ENCODE measurements at places on chromosomes 5 and 9.

DNA sequence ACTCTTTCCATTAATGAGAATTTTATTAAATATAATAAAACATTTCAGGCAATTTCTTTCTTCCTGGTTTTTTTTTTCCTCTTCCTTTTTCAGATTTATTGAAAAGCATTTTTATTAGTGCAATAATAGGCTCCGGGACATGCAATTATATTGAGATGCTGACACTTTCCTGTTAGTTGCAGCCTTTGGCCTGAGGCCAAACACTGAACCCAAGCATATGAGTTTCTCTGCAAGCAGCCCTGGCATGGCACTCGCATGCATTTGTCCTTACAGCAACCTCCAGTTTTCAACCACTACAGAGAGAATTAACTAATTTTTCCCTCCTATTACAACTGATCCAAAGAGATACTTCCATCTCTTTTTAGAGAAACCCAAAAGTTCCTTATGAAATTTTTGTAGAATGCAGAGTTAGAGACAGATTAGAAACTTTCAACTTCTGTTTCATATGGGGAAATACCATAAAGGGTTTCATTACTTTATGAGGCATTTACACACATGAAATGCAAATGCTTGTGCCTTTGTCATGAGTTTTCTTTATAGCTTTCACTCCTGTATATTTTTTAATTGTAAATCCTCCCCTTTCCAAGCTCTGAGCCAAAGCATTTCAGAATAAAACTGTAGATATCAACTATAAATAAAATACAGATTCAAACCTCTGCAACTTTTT, 183.0 kb downstream of the CETN3 start:
- no peak for DNase-seq

DNA sequence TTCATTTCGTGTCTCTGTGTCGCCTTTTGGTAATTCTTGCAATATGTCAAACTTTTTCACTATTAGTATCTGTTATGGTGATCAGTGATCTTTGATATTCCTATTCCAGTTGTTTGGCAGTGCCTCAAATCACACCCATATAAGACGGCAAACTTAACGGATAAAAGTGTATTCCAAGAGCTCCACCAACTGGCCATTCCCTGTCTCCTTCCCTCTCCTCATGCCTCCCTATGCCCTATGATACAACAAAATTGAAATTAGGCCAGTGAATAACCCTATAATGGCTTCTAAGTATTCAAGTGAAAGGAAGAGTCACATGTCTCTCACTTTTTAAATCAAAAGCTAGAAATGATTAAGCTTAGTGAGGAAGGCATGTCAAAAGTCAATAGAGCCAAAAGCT, 74.8 kb downstream of the CDK5RAP2 start:
- DNase-seq, result no peak

DNA sequence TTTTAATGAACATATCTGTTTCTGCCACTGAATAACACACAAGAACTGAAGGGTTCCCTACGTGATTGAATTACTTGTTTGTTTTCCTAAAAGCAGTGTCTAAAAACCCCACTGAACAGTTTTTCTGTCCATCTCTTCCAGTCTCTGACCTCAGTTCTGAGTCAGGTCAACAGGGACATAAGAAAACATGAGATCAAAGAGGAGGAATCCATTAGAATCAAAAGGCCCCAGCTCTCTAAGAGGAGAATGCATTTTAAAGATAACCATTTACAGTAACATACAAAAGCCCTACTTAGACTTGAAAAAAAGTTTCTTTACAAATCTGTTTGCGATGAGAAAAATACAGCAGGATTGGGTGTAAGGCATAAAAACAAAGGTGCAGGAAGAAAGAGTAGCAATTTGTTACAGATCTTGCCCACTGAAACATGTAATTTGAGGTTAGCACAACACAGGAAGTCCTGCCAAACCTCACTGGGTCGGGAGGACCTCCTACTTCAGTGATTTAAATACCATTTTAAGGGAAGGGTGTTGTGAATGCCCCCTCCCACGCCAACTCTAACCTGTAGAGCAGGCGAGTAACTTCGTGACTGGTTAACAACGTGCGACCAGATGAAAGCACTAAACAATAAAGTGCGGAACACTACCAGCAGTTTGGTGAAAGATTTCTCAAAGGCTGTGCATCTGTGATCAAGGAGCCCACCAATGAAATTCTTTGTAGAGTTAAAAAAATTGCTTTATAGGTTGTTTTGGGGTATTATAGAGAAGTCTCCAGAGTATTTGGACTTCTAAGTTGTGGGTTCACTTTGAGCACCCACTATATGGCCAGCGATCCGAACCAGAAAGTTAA, 1.3 kb downstream of the QSOX2 start:
- peak; percentile 69 for DNase-seq

DNA sequence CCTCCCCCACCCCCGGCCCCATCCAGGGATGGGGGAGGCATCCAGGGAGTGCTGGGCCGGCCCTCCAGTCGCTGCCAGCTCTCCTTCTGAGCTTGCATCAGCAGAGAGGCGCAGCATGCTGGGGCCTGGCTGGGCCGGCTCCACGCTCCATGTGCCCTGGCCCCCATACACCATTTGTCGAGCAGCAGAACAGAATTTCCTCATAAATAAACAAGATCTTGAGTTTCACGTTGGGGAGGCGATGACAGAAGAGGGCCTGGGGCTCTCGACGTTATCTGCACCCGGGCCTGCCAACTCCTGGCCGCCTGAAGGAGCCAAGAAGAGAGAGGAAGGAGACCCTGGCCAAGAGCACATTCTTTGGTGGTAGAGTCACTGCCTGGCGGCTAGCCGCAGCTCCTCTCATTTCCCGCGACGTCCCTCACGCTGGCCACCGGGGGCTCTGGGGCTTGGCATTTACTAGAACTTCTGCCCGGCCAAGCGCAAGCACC, 177.0 kb downstream of the FGF18 start:
- DNase-seq, result no peak

DNA sequence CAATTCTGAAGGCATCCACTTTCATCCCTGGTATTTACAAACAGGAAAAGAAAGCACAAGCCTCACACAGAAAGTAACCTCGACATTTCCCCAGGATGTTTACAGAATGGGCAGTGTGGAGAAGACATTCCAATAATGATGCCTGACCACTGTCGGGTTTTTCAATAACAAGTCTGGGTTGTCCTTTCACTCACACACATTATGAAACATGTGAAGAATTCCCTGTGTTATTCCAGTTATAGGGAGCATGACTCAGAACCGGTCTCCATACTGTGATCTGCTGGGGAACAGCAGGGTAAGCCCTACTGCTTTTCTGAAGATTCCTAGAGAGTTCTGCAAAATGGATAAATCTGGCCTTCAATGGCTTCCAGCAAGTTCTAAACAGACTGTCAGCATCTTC, 155.3 kb downstream of the ADAMTS12 start:
- DNase-seq, result no peak

- DNase-seq, result no peak
Observed at GRCh38 chr5:153998010-153998409, 40.7 kb downstream of the FAM114A2 start.

DNA sequence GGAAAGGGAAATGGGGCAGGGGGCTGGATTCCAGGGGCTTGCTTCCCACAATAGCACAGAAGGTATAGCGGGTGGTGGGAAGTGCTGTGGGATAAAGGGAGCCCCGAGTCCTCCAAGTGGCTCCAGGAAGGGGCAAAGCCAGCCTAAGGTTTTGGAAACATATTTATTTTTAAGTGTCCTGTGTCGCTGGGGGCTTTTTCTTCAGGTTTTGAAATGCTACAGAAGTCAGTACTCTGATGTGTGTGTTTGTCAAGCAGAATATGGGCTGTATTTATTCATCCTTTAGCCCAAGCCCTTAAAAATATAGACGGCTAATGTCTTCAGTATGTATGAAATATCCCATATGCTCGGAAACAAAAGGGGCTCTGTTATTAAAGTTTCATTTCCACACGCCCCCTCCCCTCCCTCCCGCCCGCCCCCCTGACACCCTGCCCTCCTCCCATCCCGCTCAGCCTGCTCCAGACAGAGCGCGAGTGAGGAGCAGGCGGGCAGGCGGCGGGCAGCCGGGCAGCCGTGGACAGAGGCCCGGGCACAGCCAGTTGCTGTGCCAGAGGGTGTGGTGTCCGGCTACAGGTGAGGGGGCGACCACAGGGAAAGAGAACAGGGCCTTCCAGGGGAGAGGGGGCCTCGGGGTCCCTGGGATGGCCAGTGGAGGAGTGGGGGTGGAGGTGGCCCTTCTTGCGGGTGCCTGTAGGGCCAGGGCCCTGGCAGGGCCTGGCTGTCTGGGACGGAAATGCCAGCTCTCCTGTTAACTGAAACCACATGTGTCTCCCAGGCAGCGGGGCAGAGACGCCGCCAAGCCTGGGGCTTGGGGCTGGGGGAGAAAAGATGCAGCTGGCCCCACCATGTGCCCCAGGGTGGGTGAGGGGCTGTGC, 39.6 kb upstream of the SYNPO start:
- no peak for DNase-seq

GRCh38 chr5:61207884-61208283, 45.6 kb upstream of the SMIM15 start:
- no peak for DNase-seq

- no peak for DNase-seq
Observed at GRCh38 chr5:72251386-72251785, 68.7 kb downstream of the MRPS27 start.

GRCh38 chr9:124014956-124015660, 3.5 kb downstream of the LHX2 start:
- no peak for DNase-seq

DNA sequence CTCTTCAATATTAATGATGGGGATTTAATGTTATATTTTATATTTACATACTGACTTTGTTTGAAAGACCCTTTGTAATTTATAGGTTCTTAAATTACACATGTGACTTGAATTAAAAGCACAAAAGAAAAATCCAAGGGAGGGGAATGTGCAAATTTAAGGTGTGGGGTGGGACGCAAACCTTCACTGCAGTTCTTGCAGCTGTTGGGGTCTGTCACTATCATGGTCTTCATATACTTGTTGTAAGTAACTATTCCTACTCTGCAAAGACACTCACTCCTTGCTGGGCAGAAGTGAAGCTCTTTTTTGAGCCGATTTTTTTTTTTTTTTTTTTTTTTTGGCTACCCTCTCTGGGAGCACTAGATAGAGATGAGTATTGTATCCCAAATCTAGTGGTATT, 505.3 kb downstream of the ARHGEF28 start:
- no peak for DNase-seq

- no peak for DNase-seq
Observed at GRCh38 chr9:4030751-4031150, 269.1 kb downstream of the GLIS3 start.

DNA sequence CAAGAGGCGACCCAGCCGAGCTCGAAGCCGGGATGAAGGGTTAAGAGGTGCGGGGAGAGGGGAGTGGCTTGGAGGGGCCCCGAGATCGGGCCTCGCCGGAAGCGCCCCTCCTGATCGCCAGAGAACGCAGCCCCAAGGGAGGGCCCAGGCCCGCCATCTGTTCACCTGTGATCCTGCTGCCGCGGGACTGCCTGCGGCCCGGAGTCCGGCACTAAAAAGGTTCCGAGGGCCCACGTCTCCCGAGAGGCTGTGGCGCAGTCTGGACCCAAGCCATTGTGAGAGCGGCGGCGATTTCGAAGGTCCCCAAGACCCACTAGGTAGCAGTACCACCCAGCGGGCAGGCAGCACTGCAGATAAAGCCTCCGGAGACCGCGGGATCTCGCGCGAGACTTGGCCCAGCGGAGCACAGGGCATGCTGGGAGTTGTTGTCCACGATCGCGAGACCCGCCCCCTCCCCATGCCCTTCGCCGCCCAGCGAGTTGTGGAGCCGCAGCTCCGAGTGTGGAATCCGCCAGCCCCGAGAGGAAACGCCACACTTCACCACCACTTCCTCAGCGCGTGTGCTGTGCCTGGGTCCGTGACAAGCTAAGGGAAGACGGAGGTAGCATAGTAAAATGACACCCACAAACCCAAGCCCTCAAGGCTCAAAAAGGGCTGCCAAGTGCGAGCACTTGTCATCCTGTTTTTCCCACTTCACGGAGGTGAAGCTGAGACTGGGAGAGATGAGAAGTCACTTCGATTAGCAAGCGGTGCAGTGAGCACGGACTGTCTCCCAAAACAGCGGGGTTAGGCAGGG, at the start of gene KIAA1191:
Gene KIAA1191 (minus strand): TSS at position 328 of the 796 bp plus-strand sequence. CDS start 2,256 bp downstream, outside the sequence.
- DNase-seq, result peak; percentile 95

GRCh38 chr5:71949772-71950171, 157.5 kb upstream of the MAP1B start:
- no peak for DNase-seq

- no peak for DNase-seq
Observed at GRCh38 chr5:167995844-167996425, 295.5 kb upstream of the WWC1 start.

DNA sequence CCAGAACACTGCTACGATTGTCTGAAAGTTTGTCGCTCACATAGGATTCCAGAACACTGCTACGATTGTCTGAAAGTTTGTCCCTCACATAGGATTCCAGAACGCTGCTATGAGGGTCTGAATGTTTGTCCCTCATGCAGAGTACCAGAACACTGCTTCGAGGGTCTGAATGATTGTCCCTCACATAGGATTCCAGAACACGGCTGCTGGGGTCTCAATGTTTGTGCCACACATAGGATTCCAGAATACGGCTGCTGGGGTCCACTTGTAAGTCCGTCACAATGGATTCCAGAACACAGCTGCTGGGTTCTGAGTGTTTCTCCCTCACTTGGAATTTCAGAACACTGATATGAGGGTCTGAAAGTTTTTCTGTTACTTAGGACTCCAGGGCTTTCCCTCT, 203.3 kb downstream of the FOXD4L6 start:
- DNase-seq, result no peak

- peak; percentile 48 for DNase-seq
Observed at GRCh38 chr9:93958819-93959682, 3.9 kb upstream of the BARX1 start.

- DNase-seq, result no peak
Observed at GRCh38 chr5:142748132-142748531, 22.0 kb upstream of the ARHGAP26 start.

- DNase-seq, result no peak
Observed at GRCh38 chr5:126311766-126312165, 111.4 kb upstream of the GRAMD2B start.

DNA sequence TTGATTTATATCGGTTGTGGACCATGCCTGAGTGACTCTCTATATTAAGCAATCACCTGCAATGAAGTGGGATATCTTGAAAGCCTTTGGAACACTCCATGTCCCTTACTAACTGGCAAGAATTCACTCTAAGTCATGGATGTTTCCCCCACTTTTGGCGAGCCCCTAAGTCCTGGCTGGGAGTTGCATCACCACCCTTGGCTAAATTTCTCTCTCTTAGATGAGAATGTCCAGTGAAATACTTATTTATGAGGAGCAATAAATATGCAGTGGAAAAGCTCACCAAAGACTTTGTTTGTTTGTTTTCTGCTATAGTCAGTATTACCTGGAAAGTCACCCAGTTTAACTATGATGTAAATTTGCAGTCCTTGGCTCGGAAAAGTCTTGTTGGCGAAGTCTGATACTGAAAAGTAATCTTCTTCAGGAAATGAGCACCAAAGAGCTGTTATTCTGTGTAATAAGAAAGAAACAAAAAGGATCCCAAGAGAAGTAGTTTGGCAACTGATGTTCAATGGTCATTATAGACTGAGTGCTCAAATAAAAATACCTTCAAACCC, 333.8 kb downstream of the DMRT2 start:
- DNase-seq, result no peak

- no peak for DNase-seq
Observed at GRCh38 chr5:7078901-7079300, 317.0 kb upstream of the ADCY2 start.

- no peak for DNase-seq
Observed at GRCh38 chr5:38883842-38884241, 38.0 kb downstream of the OSMR start.

- no peak for DNase-seq
Observed at GRCh38 chr5:127741412-127741811, 38.2 kb downstream of the CCDC192 start.

- no peak for DNase-seq
Observed at GRCh38 chr5:33231935-33232334, 208.8 kb upstream of the TARS1 start.
